ENCODE measurements at places on chromosomes 12 and 14.

DNA sequence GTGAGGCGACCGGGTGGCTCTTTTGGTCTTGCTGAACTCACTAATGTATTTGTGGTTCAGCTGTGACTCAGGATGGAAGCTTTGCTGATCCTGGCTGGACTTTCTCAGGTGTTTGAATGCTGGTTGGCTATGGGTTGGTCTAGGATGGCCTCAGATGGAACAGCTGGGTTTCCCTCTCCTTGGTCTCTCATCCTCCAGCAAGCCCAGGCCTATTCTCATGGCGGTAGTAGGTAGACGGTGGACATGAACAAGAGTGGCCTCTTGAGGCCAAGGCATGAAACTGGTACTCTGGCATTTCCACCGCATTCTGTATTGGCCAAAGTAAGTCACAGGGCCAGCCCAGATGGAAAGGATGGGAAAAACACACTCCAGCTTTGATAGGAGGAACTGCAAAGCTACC lies 11.8 kb upstream of the POLR3B start:
- DNase-seq, result peak; percentile 77

DNA sequence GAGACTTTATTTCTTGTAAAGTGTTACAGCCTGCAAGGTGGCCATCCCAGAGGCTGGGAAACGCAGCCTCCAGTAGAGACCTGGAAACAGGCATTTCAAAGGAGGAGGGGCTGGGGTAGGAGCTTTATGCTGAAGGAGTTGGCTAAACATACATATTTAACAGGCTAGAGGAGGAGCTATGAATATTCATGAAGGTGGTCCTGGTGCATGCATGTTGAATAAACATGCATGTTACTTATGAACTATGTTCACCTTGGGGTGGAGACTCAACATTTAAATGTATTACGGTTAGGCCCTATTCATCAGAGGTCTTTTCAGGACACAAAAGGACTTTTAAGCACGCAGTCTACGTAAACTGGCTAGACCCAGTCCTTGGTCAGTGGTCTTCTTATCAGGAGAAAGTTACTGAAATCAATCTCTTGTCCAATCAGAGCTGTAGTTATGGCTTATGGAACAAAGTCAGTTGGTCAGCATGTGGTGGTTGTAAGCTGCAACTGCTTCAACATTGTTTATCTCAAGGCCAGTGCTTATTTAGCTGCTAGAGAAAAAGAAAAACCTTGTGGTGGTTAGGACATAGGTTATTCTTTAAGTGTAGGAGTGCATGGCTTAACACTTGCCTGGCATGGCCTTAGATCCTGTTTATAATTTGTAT lies 11.4 kb upstream of the ARF6 start:
- no peak for DNase-seq

DNA sequence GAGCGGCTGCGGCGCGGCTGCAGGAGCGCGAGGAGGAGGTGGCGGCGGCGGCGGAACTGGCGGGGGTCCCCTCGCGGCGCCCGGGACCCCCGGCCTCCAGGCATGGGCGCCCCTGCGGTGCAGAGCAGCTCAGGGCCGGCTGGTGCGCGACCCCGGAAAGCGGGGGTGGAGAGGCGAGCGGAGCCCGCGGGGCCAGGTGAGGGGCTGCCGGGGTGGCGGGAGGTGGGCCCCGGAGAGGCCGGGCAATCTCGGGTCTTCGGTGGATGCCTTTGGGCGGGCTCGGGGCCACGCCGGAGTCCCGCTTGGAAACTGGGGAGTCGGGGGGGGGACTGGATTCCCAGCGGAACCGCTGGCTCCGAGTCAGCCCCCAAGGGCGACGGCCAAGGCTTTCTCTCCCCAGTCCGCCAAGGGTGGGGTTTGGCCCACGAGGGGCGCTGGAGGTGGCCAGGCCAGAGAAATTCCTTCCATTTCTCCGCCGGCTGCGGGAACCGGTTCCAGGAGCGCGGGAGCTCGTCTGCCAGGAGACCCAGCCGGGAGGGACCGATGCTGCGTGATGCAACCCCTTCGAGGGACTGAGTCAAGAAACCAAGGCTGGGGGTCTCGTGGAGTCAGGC lies 13.9 kb upstream of the NR4A1 start:
- DNase-seq, result no peak

GRCh38 chr14:23219075-23219474 lies 18.7 kb upstream of the RNF212B start:
- DNase-seq, result no peak

- DNase-seq, result no peak
Observed at GRCh38 chr12:52122540-52122871, 43.0 kb downstream of the SMIM41 start.

DNA sequence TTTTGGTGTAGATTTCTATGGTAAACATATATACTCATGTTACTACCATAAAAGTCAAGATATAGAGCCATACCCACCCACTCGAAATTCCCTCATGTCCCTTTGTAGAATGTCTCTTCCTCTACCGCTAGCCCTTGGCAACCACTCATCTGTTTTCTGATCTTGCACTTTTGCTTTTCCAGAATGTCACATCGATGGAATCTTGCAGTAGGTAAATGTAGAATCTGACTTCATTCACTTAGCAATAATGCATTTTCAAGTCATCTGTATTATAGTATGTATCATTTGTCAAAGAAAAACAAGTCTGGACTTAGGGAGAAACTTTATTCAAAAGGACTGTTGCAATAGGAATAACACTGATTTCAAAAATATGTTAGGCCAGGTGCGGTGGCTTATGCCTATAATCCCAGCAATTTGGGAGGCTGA lies 19.3 kb upstream of the CLEC2D start:
- no peak for DNase-seq

Measured in HepG2 (cell line).